Thoracic aorta (tissue), 2 donors: ENCODE measurements at places on chromosomes 7 and 10.

- DNase-seq: no peak
These were observed 80.7 kb downstream of the HIPK2 start for GRCh38 chr7:139697056-139697455.

DNA sequence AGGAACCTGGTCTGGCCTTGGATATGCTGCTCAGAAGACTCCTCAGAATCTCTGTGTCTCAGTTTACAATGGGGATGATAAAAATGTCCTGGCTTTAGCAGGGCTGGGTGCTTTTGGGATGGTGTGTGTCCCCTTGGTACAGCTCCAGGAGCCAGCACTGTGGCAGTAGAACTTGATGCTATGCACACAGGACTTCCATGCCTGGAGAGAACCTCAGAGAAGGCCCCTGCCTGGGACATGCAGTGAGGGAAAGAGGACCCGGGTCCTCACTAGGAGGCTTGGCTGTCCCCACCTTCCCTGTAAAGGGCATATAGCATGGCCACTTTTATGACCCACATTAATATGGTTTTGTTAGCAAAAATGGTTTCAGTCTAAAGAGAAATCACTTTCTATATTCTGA is 100.5 kb downstream of the GLRX3 start:
- no peak for DNase-seq

- no peak for DNase-seq
These were observed 37.9 kb upstream of the TMEM140 start for GRCh38 chr7:135109976-135110375.

GRCh38 chr10:91838199-91838598 is 40.0 kb downstream of the TNKS2 start:
- no peak for DNase-seq

- DNase-seq: no peak
These were observed 61.6 kb downstream of the GRK5 start for GRCh38 chr10:119268871-119269506.

- no peak for DNase-seq
These were observed 13.4 kb downstream of the HEPACAM2 start for GRCh38 chr7:93212881-93213280.

- DNase-seq: no peak
These were observed 31.9 kb downstream of the NEUROD6 start for GRCh38 chr7:31308652-31309051.

GRCh38 chr7:69906283-69906995 is 308.2 kb downstream of the AUTS2 start:
- no peak for DNase-seq

- no peak for DNase-seq
These were observed 30.5 kb downstream of the ARHGAP22 start for GRCh38 chr10:48574322-48574796.

- no peak for DNase-seq
These were observed 132.3 kb downstream of the HGF start for GRCh38 chr7:81637534-81637933.

DNA sequence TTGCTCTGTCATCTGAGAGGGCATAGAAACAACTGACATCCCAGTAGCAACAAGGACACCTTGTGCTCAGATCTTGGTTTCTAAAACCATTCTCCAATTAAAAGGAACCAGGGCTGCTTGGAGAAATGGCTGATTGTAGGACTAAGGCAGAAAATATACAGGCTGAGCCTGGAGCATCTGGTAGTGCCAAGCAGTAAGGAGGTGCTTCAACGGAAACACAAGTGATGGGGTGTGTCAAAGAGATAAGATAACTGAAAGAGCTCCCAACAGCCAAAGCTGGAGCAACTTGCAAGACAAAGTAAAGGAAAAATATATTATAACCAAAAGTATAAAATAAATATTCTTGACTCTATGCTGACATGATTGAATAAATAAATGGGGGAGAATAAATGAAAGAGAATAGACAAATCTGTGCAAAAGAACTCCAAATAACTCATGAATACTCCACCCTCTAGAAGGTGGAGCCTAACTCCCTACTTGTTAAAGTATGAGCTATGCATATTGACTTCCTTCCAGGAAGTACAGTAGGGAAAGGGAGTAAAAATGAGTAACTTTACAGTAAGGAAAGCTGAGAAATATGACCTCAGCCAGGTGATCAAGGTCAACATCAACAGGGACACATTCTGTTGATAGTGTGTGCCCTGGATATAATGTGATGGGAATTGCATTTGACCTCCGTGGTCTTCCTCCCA is 162.4 kb downstream of the NOC3L start:
- DNase-seq: no peak

GRCh38 chr7:41501006-41501405 is 201.9 kb downstream of the INHBA start:
- DNase-seq: no peak

- DNase-seq: peak; percentile 55
These were observed 174.8 kb downstream of the KIAA1217 start for GRCh38 chr10:24383681-24384106.

- no peak for DNase-seq
These were observed 133.9 kb downstream of the COBL start for GRCh38 chr7:51182636-51183166.

DNA sequence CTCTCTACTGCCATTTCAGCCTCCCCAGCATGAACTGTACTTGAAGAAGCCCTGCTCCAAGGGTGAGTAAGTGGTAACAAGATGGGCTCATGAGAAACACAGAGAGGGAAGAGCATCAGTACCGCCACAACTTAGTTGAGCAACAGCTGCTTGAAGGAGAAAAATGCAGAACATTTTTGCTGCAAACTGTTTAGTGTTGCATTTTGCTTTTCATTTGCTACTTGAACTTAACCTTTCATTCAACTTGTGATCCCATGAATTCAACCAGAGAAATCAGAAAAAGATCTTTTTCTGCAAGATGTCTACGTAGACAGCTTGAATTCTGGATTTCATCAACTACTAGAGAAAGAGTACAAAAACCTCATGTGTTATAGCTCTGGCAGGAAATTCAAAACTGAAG is 40.7 kb downstream of the ANK3 start:
- no peak for DNase-seq

- DNase-seq: no peak
These were observed 569.9 kb upstream of the C7orf33 start for GRCh38 chr7:148020679-148021078.

DNA sequence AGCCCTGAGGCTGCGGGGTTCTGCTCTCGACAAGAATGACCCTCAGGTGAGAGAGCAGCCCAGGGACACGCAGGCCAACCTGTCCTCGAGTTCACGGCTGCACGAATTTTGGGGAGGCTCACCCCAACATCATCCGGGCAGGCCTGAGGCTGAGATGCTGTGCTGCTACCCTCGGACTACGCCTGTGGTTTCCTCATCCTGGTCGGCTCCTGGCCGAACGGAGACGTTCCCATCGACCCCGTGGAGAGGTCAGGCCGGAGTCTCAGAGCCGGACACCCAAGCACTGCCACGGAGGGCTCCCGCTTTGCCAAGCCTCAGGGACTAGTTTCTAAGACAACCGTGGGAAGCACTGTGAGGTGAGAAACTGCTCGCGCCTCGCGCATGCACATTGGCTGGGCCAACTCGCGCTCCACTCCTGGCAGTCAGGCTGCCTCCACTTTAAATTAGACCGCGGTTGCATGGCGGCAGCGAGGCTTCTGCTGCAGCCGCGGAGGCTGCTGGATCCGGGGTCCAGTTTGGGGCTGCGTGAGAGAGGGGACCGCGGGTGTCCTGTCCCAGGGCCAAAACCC is 203.4 kb downstream of the ZNF716 start:
- no peak for DNase-seq

GRCh38 chr7:157009170-157009777 is 1.2 kb downstream of the MNX1 start:
- DNase-seq: no peak

- no peak for DNase-seq
These were observed 32.2 kb downstream of the MRPS33 start for GRCh38 chr7:140982508-140982907.

GRCh38 chr10:108203905-108204527 is 1039.5 kb upstream of the SORCS1 start:
- DNase-seq: no peak

- no peak for DNase-seq
These were observed 27.8 kb downstream of the DIP2C start for GRCh38 chr10:661597-662222.

GRCh38 chr7:150787321-150788281 is 12.6 kb downstream of the TMEM176B start:
- DNase-seq: no peak

DNA sequence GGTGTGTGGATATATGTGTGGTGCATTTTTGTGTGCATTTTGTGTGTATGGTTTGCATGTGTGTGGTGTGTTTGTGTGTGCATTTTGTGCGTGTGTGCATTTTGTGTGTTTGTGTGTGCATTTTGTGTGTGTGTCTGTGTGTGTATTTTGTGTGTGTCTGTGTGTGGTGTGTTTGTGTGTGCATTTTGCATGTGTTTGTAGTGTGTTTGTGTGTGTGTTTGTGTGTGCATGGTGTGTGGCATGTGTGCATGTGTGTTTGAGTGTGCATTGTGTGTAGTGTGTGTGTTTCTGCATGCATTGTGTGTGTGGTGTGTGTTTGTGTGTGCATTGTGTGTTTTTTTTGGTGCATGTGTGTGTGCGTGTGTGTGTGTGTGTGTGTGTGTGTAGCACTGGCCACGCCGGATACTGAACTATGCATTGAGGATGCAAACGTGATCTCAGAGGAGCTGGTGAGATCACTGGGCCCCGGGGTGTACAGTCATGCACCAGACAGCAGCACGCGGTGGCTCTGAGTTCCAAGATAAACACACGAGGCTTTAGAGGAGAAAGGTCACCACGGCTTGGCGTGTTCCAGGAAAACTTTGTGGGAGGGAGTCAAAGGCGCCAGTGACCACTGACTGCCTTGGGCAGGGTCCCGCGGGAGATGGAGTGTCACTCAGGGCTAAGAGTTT is 106.6 kb upstream of the SHH start:
- no peak for DNase-seq

- no peak for DNase-seq
These were observed 74.1 kb downstream of the ADD3 start for GRCh38 chr10:110081911-110082310.

DNA sequence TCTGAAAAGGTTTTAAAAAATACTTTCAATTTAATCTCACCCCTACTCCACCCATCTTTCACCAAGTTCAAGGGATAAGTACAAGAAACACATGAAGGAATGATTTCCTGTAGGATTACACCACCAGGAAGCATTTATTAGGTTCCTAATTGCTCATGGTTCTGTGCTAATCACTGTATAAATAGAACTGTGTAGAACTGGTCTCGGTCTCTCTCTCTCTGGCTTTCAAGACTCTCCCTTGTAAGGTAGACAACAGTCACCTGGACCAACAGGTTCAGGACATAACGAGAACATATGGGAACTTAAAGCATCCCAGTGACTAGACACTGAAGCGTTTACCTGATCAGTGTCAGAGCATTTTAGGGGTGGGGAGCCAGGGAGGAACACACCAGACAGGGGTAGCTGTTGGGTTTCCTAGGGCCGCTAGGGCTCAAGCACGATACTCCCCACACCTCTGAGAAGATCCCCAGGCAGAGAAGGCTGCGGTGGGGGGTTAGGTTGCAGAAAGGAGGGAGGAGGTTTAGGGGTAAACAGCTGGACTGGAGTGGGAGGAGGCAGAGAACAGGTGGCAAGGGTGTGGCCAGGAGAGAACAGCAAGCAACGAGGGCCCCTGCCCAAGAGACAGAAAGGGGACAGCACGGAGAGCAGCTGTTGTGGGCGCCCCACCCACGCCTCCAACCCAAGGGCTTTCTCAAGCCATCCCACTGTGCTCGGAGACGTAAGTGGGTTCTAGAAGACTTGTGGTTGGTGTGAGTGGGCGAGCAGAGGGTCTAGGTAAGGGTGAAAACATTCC is 52.5 kb upstream of the USP6NL start:
- DNase-seq: no peak

DNA sequence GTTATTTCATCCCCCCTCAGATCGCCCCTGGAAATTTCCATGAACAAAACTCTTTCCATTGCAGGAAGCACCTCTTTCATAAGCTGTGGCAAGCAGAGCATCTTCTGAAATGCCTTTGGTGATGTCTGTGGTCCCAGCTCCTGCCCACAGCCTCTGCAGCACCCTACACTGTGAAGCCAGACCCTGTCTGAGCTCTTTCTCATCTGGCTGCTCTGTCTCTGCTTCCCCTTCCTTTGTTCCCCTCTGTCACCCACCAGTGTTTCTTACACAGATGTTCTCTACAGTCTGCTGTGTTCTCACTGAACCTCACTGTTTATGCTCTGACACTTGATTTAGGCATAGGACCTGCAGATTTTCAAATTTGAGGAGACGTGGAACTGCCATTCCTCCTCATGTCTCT is 1.9 kb upstream of the TAS2R39 start:
- DNase-seq: no peak

- DNase-seq: no peak
These were observed 395.6 kb downstream of the CALN1 start for GRCh38 chr7:72016574-72016973.

DNA sequence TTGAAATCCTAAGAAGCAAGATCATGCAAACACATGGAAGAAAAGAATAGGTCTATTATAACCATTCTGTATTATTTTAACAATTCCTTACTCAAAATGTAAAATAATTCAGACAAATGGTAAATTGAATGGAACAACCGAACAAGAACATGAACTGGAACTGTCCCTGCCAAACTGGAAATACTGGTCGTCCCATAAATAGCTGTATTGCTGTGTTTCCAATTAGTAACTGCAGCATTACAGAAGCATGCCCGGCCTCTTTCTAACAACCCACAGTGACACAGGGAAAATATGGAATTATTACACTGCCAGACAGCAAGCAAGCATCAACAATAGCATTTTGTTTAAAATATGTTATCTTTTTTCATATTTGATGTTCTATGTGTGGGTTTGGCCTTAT is 1138.5 kb upstream of the PHF14 start:
- DNase-seq: no peak

DNA sequence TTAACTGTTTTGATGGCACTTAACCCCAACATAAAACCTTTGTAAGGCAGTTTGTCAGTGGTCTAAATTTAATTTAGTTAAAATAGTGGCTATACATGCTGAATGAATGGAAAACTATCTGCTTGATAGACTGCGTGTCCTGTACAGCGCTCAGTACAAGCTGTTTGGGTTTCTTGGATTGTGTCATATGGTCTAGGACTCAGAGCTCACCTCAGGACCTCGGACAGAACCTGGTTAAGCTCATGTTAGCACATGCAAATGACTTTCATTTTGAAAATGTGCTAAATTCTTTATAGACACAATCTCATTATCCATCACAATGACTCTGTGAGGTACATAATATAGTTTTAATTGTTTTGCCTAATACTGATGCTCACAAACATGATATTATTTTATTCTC is 55.7 kb upstream of the RELN start:
- no peak for DNase-seq

- no peak for DNase-seq
These were observed 321.9 kb downstream of the REEP3 start for GRCh38 chr10:63843107-63843506.
